ENCODE measurements at places on chromosomes 3 and 15.

DNA sequence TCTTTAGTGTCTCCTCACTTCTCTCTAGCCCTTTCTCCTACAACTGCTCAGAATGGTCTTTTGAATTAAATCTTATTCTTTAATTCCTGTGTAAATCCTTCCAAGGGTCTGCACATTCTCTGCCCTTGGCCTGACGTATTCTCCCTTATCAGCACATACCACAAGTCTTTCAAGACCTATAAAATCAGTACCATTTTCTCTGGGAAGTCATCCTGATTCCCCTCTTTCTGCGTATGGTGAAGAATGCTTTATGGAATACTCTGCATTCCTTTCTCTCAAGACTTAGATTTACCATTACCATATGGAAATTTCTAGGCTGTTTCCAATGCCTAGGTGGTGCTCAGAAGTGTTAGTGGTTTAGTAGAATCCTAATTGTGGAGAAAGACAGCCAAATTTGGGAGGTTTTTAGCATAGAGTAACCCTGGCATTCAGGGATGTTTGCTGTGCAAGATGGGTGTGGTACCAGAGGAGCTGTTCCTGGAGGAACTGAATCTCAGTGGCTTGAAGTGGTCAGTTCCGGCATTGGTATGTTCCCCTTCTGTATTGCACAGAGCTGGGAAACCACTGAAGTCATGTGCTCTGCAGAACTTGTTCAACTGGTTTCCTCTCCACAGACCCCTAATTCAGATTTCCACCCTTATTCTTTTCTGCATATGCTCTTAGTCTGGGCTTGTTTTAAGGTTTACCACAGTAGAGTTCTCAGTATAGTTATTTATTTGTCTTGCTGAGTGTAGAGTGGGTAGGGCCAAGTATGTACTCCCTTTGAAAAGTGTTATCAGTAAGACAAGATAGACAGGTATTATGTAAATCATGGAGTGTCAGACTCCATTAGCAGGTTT is 24.5 kb downstream of the IQGAP1 start:
- peak; percentile 54 for DNase-seq

- DNase-seq: no peak
These were observed 83.3 kb upstream of the C2CD4B start for GRCh38 chr15:62248277-62248984.

GRCh38 chr15:75749820-75750219 is 37.2 kb upstream of the CSPG4 start:
- no peak for DNase-seq

- DNase-seq: peak; percentile 22
These were observed 50.6 kb downstream of the GMNC start for GRCh38 chr3:190811775-190812480.

DNA sequence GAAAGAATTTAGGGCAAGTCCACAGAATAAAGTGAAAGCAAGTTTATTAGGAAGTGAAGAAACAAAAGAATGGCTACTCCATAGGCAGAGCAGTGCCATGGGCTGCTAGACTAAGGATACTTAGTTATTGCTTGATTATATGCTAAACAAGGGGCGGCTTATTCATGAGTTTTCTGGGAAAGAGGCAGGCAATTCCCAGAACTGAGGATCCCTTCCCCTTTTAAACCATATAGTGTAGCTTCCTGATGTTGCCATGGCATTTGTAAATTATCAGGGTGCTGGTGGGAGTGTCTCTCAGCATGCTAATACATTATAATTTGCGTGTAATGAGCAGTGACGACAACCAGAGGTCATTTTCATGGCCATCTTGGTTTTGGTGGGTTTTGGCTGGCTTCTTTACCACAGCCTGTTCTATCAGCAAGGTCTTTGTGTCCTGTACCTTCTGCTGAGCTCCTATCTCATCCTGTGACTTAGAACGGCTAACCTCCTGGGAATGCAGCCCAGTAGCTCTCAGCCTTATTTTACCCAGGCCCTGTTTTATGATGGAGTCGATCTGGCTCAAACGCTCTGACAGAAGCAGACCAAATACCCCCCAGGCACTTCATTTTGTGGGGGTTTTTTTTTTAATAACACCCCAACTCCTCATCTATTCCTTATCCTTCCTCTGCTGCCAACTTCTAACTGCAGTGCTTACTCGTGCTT is 103.0 kb upstream of the RARB start:
- no peak for DNase-seq

DNA sequence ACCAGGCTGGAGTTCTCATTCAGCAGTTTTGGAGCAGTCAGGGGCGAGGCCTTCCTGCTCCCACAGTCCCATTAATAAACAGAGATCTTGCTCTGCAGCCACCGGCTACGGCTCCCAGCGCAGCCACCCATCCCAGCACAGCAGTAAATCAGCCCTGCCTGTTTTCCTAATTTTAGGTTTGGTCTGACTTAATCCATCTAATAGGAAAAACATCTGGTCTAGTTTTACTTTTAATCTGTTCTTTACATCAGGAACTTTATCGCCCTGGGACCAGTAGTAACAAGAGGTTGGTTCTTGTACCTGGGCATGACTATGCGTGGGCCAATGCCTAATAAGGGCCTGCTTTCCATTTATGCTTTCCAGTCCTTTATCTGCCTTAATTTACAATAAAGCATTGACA is 264.0 kb upstream of the DPH6 start:
- no peak for DNase-seq

DNA sequence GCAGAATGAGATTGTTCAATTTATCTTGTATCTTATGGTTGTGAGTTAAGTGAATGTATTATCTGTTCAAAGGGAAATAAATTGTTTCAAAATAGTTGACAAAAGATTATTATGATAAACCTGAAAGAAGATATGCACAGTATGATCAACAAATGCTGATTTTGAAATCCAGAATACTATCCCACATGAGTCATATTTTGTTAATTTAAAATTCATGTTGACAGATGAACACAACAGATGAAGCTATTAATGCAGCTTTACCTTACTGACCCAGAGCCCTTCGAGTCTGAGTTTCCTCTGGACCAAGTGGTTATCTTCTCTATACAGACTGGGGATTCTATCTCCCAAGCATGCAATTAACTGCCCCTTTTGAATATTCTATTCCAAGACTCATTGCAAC is 482.8 kb downstream of the FGF12 start:
- DNase-seq: no peak

GRCh38 chr3:192957441-192958021 is 39.9 kb upstream of the MB21D2 start:
- no peak for DNase-seq

- DNase-seq: no peak
These were observed 815.5 kb upstream of the CFAP20DC start for GRCh38 chr3:59865351-59865750.

GRCh38 chr15:75125935-75126334 is 75.7 kb upstream of the C15orf39 start:
- DNase-seq: no peak

- no peak for DNase-seq
These were observed 5.8 kb upstream of the PLD1 start for GRCh38 chr3:171815973-171816595.

DNA sequence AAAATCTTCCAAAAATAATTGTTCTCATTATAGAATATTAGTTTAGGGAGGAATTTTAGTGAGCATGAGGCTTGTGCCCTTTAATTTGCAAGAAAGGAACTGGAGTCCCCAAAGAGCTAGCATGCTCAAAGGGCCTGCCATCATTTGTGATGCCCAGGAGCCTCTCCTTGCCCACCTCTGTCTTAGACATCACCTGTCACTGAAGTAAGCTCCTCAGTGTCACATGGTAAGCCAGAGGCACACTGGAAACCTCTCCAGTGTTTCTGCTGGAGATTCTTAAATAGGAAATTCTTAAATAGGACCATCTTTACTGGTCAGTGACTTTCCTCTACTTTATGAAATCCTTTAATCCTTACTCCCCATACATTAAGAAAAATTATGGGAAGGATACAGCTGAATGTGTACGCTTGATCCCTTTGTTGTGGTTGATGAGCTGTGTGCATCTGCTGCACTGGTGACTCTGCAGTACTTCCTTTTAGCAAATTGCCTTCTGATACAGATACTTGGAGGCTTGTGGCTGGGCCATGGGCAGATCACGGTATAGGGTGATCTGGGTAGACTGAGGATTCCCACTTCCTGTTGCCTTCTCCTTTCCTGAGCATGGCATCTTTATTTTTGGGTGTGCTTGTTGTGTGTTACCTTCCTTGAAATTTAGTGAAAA is 197.4 kb downstream of the KLHL25 start:
- peak; percentile 48 for DNase-seq

DNA sequence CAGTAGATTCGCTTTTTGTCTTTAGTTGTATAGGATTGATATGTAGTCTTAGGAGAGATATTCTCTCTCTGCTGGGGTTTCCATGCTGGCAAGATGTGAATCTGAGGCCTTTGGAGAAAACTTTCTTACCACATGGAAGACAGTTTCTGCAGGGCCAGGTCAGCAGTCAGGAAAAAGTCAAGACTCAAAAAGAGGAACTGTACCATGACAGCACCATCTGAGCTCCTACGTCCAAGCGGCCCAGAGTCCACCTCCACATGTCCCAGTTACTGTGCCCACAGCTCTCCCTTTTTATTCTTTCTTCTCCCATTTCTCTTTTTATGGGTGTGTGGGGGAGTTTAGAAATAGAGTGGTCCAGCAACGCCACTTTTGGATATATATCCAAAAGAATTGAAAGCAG is 172.0 kb downstream of the MTHFS start:
- no peak for DNase-seq

- no peak for DNase-seq
These were observed 175.8 kb upstream of the DPH6 start for GRCh38 chr15:35721751-35722150.

GRCh38 chr3:10968401-10968800 is 24.1 kb upstream of the SLC6A1 start:
- DNase-seq: no peak

DNA sequence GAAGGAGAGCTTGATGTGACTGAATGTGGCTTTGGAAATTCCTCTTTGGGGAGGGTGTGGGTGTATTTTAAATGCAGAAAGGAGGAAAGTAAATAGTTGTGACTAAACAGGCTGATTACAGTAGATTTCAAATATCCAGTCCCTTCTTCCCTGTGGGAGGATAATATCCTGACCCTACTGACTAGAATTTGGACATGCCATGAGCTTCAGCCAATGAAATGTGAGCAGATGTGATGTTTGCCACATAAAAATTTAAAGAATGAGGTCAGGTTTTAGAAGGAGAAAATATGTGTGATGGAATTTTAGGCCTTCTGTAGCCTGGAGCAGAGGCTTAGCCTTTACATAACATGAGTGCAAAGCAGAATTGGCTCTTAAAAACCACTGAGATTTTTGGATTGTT is 1218.9 kb downstream of the ROBO2 start:
- DNase-seq: no peak

- no peak for DNase-seq
These were observed 13.5 kb downstream of the ZNF774 start for GRCh38 chr15:90365414-90366055.

- DNase-seq: no peak
These were observed 3.9 kb upstream of the BNC1 start for GRCh38 chr15:83288381-83288801.

DNA sequence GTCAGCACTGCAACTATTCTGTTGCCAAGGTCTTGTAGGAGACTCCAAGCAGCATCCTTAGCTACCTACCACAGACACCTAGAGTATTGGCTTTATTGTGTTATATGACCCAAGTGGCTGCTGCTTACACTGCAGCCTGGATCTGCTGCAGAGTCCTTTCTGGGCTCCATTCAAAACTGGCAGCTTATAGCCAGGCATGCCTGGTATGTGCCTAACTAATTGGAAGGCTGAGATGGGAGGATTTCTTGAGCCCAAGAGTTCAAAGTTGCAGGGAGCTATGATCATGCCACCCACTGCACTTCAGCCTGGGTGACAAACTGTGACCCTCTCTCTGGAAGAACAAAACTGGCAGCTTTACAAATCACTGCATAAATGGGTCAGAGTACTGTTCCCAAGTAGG is 8.6 kb downstream of the NDUFB4 start:
- no peak for DNase-seq

- peak; percentile 39 for DNase-seq
These were observed 35.0 kb downstream of the BTLA start for GRCh38 chr3:112464264-112464663.

GRCh38 chr3:99505200-99505599 is 133.2 kb upstream of the COL8A1 start:
- no peak for DNase-seq

- no peak for DNase-seq
These were observed 74.0 kb downstream of the ZIC1 start for GRCh38 chr3:147483145-147483544.

DNA sequence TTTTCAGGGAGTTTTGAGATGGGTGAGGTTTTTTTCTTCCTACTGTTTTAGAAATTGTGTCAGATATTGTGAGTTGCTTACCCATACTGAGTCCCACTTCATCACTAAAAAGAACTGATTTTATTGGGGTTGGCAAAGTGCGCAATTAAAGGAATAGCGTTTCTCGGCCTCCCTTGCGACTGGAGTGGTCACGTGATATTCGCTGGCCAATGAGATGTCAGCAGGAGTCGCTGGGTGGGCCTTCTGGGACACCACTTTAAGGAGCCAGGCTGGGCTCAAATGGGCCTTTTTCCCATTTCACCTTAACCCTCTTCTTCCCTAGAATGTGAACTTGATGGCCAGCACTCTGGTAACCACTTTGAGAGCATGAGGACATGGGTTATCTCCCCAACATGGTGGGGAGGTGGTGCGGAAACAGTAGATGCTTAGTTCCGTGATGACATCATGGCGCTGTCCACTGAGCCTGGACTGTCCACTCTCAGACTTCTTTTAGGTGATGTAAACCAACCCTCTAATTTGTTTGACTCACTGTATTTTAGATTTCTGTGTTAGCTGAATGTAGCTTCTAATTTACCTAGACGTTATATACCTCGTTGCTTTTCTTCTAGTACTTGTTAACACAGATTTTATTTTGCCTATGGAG is 13.2 kb upstream of the IQCF5 start:
- no peak for DNase-seq

GRCh38 chr15:29681166-29681845 is 141.0 kb downstream of the TJP1 start:
- DNase-seq: no peak

- DNase-seq: no peak
These were observed 1.6 kb upstream of the DCBLD2 start for GRCh38 chr3:98903099-98903498.

- no peak for DNase-seq
These were observed 73.0 kb downstream of the BFSP2 start for GRCh38 chr3:133472889-133473288.

DNA sequence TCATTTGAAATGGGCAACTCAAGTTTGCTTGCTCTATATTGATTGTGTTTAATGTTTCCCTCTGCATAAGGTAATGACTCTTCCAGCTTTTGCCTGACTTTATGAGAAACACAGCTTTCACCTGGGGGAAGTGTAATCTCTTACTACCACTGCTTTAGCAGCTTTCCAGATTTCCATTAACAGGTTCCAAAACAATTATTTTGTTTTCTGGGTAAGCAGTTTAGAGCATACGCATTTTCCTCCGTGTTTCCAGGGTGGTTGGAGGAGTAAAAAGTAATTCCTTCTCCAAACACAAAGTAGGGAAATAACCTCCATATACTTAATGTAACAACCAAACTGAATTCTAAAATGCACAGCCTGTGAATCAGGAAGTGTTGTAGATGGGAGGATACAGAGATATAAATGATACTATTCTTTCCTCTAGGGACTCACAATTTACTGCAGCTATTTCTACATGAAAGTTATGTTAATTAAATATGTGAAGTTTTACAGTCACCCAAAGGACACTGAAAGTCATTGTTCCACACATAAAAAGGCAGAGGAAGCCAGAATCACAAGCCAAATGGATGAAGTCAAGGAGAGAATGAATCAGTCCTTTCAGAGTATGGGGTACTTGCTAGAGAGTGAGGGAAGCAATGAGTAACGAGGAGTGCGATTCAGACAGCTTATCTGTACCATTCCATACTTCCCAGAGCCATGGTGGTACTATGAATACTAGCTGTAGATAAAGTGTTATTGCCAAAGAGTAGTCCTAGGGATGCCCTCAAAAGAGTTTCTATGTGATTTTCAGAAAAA is 16.6 kb downstream of the ST3GAL6 start:
- DNase-seq: no peak
